SJSA1 (cell line): ENCODE measurements at places on chromosomes 6 and 20. TPM values are rescaled to one million over a fixed set of nuclear protein-coding genes. Genes with fewer than 3 reads are reported as not detected.

GRCh38 chr6:44738601-44739146 lies 351.2 kb downstream of the CDC5L start:
- no peaks in the 10 kb centered on the region for H3K27me3 ChIP-seq
- no peak overlapping the region for H3K27ac ChIP-seq
- no peak overlapping the region for H3K4me3 ChIP-seq
- H3K4me1 ChIP-seq: peaks cover 13% of the 10 kb centered on the region
- DNase-seq: no peak

DNA sequence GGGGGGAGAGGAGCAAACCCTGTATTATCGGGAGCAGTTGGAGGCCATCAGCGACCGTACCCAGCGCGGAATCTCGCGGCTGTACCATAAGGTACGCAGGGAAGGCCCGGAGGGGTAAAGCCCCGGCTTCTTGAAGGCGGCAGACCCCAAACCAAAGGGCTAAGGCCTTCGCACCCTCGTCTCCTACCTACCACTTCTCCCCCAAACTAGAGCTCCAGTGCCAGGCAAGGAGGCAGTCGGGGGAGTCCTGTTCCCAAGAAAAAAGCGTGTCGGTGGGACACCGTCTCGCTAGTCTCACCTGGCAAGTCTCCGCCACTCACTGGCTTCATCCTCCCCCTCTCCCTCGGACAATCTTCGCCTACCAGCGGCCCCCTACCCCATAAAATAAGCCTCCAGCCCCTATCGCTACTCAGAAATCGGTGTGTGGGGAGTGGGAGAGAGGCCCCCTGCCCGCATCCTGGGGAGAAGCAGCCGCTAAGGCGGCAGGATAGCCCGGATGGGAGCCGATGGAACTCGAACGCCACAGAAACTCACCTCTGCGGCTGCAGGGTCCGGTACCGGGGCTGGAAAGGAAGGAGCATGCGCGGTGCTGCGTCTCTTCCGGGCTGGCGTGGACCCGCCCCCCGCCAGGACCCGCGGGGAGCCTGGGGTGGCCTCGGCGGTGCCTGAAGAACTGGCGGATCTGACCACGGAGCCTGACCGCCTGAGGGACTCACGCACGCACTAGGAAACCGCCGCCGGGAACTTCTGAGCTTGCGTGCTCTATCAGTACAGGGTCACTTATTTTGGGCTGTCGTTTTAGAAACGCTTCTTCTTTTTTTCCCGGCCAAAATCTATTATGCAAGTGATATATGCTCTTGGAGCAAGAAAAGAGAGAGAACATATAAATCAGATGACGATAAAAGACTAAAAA lies at the start of gene RPS10:
TSS of gene RPS10 (minus strand) at position 572 of the 913 bp plus-strand sequence. CDS start 848 bp downstream, outside the sequence.
- H3K4me1 ChIP-seq: peaks cover 13% of the 10 kb centered on the region
- H3K36me3 ChIP-seq: peaks cover 48% of the 10 kb centered on the region
- H3K4me3 ChIP-seq: peak within 1 kb of the TSS; percentile 65
- H3K27ac ChIP-seq: peak within 1 kb of the TSS; percentile 60
- peak; percentile 94 for DNase-seq

DNA sequence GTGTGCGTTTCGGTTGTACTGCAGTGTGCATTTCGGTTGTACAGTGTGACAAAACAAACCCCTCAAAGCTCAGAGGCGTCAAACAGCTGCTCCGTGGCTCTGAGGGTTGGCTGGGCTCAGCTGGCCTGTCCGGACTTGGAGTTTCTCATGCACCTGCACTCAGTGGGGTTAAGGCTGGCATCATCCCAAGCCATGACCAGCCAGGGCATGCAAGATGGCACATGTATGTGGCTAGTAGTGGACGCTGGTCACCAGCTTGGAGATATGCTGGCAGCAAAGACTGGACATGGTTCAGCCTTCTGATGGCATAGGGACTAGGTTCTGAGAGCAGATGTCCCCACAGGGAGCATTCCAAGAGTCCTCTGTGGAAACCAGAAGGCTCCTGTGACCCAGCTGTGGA lies 187.2 kb downstream of the CDH4 start:
- peaks cover 41% of the 10 kb centered on the region for H3K4me1 ChIP-seq
- no peak overlapping the region for H3K4me3 ChIP-seq
- no peak for DNase-seq
- H3K27me3 ChIP-seq: no peaks in the 10 kb centered on the region

The ABHD16B gene
- total RNA-seq: not detected in 2 replicates
